ENCODE measurements at places on chromosomes 5 and 9.

- DNase-seq, result no peak
These were observed 10.4 kb downstream of the TRIM14 start for GRCh38 chr9:98108531-98109031.

DNA sequence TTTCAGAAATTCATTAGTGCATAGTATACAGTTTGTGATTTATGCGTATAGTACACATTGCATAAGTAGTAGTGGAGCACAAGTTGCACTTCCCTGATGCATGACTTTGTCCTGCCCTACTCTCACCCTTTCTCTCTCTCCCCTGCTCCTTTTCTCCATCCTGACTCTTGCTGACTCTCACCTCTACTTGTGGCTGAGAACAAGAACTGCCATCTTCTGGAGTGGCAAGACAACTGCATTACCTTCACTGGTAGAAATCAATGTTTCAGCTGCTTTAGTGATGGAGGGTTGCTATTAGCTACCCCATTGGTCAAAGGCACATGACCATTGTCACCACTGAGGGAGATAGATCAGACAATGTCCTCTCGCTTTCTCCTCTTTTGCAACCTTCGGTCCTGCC is 26.9 kb downstream of the SPEF2 start:
- DNase-seq, result peak; percentile 25

- DNase-seq, result no peak
These were observed 1802.5 kb downstream of the EFNA5 start for GRCh38 chr5:105868038-105868780.

DNA sequence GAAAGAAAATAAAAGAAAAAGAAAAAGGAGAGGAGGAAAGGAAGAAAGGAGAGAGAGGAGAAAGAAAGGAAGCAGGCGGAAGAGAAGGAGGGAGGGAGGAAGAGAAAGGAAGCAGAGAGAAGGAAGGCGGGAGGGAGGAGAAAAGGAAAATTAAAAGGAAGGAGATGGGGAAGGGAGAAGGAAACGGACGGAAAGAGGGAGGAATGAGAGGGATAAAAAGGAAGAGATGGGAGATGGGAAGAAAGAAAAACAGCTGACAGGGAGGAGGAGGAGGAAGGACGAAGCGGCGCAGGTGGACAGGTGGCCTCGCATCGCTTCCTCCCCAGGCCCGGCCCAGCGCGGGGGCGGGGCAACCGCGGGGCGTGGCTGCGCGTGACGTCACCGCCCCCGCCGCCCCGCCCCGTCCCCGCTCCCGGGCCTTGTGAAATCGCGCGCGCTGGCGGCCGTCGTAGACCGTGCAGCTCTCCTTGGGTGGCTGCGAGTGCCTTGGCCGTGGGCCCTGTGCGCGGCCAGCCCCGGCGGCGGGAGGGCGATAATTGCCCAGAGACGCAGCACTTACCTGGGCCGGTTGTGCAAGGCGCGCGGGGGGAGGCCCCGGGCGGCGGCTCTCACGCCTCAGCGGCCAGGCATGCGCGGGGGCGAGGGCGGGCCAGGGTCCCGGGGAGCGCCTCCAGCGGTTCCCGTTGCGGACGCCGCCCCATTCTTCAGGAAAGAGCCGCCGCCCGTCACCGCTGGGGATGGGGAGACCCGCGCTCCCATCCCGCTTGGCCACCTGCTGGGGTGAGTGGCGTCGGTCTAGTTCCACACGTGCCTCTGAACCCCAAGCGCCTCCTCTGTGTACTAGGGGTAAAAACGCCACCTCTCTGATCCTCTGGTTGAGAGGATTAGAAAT is 49.6 kb upstream of the FOXE1 start:
- peak; percentile 89 for DNase-seq

GRCh38 chr9:111752455-111752854 is 42.3 kb downstream of the SHOC1 start:
- no peak for DNase-seq

DNA sequence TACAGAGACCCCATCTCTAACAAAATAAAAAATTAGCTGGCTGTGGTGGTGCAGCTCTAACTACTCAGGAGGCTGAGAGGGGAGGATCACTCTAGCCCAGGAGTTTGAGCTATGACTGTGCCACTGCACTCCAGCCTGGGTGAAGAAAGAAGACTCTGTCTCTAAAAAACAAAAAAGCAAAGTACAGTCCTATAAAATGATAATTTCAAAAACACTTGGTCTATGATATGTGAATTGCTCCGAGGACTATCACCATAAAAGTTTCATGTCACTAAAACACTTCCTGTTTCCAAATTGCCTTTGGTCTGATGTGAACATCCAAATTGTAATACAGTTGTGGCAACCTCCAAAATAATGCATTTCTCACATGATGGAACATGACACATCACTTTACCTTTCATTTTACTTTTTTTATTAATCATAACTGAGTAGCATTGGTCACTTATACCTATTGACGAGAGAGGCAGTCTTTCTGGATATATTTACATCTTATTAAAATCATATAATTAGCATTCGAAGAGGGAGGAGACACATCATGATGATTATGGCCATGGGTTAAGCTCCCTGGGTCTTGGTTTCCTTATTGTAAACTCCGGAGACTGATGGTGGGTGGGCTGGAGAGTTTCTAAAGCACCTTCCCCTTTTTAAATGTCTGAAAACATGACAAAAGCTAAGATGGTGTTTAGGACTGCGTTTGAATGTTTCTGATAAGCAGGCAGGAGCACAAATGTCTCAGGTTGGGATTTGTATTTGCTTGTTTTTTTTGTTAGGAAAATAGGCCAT is 25.8 kb upstream of the CD180 start:
- no peak for DNase-seq

DNA sequence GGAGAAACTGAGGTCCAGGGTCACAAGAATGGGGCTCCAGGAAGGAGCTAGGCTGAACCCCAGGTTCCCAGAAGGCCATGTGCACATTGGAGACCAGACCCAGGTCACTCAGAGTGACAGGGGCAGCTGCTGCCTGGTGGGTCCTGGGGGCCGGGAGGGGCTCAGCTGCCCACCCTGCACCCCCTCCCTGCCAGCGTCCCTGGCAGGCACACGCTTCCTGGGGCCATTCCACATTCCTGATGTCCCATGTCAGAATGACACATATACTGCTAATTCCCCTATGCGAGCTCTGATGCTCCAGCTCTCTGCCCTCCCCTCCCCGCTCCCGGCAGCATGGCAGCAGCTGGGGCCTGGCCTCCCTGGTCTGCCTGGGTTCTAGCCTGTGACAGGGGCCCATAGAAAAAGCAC is 14.0 kb downstream of the FGFR4 start:
- no peak for DNase-seq

- no peak for DNase-seq
These were observed 492 bp downstream of the ATG12 start for GRCh38 chr5:115840873-115841272.

- no peak for DNase-seq
These were observed 694.5 kb downstream of the TLE1 start for GRCh38 chr9:80994892-80995291.

DNA sequence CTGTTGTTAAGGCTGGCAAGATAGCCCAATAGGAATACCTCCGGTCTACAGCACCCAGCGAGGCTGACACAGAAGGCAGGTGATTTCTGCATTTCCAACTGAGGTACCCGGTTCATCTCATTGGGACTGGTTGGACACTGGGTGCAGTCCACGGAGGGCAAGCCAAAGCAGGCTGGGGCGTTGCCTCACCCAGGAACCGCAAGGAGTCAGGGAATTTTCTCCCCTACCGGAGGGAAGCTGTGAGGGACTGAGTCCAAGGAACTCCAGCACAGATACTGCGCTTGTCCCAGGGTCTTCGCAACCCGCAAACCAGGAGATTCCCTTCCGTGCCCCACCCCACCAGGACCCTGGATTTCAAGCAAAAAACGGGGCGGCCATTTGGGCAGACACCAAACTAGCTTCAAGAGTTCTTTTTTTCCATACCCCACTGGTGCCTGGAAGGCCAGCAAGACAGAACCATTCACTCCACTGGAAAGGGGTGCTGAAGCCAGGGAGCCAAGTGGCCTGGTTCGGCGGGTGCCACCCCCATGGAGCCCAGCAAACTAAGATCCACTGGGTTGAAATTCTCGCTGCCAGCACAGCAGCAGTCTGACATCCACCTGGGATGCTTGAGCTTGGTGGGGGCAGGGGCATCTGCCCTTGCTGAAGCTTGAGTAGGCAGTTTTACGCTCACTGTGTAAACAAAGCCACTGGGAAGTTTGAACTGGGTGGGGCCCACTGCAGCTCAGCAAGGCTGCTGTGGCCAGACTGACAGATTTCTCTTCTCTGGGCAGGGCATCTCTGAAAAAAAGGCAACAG is 647.2 kb downstream of the BNC2 start:
- no peak for DNase-seq

GRCh38 chr9:79254900-79255650 is 316.7 kb upstream of the TLE4 start:
- DNase-seq, result no peak

- no peak for DNase-seq
These were observed 46.2 kb downstream of the TSPAN17 start for GRCh38 chr5:176693477-176693851.

DNA sequence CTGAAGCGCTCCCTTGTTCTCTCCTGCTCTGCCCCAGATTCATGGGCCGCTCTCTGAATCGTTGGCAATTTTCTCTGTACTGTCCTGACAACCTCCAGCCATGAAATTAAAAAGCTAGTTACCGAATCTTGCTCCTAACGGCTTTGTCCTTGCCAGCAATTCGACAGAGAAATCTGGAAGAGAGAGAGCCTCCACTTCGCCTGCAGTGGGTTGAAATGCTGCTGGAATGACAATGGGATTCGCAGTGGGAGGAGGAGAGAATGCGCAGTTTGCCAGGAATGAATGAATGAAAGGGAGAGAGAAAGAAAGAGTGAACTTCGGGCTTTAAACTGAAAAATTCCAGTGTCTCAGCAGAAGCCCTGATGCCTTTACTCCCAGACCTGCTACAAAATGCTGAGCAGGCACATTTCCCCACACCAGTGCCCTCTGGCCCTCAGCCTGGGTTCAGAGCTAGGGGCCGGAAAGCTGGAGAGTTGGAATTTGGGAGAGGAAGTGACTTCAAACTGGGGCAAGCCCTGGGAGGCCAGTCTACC is 11.5 kb upstream of the BOD1 start:
- DNase-seq, result no peak

DNA sequence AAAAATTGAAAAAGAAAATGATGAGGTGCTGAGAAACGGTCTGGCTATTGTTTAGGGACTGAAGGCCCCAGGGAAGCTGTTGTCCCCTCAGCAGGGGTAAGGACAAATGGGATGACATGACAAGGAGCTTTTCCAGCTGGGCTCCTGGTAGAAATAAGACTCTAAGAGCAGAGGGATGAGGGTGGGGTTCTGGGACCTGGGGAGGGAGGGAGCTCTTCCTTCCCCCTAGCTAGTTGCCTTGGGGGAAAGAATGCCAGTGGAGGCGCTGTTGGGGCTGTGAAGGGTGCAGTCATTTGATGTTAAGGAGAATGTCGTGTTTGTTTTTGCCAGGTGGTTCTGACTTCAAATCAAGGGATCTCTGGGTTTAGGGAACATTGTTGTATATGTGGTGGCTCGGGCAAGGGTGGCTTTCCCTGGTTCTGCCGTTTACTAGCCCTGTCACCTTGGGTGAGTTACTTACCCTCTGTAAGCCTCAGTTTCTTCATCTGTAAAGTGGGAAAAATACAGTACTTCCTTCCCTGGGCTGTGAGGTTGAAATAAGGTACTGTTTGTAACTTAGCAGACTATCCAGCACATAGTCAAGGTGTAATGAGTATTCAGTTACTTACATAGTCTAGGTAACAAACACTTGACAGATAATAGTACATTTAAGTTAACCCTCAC is 47.8 kb downstream of the WWC1 start:
- DNase-seq, result no peak

DNA sequence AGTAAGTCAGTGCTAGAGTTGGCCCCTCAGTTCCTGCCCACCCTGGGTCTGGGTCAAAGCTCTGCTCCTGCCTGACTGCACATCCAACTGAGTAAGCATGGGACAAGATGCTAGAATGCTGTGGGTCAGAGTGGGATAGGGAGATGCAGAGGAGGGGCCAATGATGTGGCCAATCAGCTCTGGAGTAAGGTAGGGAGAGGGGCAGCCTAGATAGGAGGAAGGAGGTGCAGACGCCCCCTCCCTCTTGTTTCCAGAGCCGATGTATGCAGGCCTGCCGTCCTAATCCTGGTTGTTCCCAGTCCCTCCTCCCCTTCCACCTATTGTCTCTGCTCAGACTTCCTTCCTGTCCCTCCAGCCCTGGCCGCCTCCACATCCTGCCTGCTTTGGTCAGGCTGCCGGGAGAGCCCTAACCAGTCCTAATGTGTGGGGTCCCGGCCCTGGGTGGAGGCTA is 1.3 kb downstream of the ARAP3 start:
- peak; percentile 62 for DNase-seq

GRCh38 chr5:176371621-176372539 is 6.6 kb downstream of the ARL10 start:
- DNase-seq, result no peak

- DNase-seq, result peak; percentile 10
These were observed 261.8 kb downstream of the MCTP1 start for GRCh38 chr5:95022967-95023695.

- peak; percentile 6 for DNase-seq
These were observed 53.8 kb upstream of the FTMT start for GRCh38 chr5:121797681-121798518.

Measured in urothelium cell line (cell line).